Nephron progenitor cell (in vitro differentiated cells): ENCODE measurements at places on chromosomes 7 and 10.

DNA sequence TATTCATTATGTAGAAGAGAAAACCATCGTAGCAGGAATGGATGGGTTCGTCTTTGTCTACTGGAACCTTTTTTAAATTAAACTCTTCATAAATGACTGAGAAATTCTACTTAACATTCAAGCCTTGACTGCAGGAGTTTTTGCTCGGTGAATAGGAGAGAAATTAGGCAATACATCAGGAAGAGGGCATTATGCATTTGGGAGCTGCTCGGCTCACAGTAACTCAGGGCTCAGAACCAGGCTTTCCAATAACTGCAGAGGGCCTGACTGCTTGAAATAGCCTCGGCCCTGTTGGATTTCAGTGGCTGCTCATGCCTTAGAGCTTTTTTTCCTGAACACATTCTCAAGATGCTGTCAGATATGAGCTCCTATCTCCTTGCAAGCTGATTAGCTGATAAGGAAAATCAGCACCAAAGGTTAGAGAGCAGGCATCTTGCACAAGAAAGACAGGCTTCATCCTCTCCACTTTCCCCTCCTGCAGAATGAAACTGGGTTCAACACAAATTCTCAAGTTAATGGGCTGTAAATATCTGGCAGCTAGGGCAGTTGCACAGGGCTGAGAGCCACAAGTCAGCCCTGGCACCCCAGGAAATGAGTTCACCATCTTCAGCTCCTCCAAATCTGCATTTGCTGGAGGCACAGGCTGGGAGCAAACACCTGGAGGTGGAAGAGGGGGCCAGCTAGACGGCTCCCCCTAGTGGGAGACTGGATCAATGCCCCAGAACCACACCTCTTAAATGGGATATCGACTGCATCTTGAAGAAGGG lies 24.3 kb downstream of the TECTB start:
- no peak overlapping the region for H3K27ac ChIP-seq
- no peaks in the 10 kb centered on the region for H3K36me3 ChIP-seq
- no peak overlapping the region for H3K4me3 ChIP-seq
- peaks cover 10% of the 10 kb centered on the region for H3K27me3 ChIP-seq

- peaks cover 9% of the 10 kb centered on the region for H3K36me3 ChIP-seq
- no peak overlapping the region for H3K4me3 ChIP-seq
- no peak for DNase-seq
- no peak overlapping the region for H3K27ac ChIP-seq
- H3K27me3 ChIP-seq = no peaks in the 10 kb centered on the region
- peaks cover 7% of the 10 kb centered on the region for H3K4me1 ChIP-seq
Measured at GRCh38 chr7:132877573-132877972, 204.3 kb downstream of the CHCHD3 start.

GRCh38 chr10:125878957-125879835 lies 1.9 kb downstream of the DHX32 start:
- peaks cover 19% of the 10 kb centered on the region for H3K4me1 ChIP-seq
- no peak for DNase-seq
- H3K4me3 ChIP-seq = no peak overlapping the region
- no peak overlapping the region for H3K27ac ChIP-seq

DNA sequence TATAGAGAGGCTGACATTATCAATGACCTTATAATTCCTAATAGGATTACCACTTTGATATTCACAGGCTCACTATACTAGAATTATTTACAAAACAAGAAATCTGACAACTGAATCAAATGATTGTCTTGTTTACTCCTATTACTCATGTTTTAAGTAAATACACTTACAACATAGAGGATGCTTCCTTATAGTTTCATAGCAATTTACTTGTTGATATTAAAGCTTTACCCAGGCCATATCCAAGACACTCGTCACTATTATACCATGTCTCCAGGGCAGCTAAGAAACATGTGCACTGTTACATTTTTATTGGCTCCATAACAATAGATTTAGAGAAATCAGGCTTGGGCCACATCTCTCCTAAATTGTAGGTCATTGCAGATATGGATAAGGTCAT lies 276.9 kb downstream of the HGF start:
- H3K4me1 ChIP-seq = peaks cover 10% of the 10 kb centered on the region
- no peak overlapping the region for H3K27ac ChIP-seq
- no peaks in the 10 kb centered on the region for H3K36me3 ChIP-seq
- H3K4me3 ChIP-seq = no peak overlapping the region
- no peaks in the 10 kb centered on the region for H3K27me3 ChIP-seq
- DNase-seq = no peak

DNA sequence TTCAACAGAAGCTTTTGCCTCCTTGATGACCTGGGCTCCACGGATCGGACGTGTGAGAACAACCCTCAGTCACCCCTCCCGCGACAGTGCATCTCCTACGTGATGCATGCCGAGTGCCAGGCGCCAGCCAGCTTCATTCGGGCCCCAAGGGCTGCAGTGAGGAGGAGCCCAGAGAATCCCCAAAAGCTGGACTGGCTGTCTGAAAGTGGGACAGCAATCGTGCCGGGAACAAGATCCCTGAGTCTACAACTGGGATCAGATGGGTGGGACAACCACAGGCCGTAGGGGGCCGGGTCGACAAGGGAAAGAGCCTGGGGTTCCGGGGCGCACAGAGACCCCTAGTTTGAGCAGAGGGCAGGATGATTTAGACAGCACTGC lies 27.2 kb downstream of the EBF3 start:
- no peak for DNase-seq
- no peak overlapping the region for H3K27ac ChIP-seq
- H3K36me3 ChIP-seq = peaks cover 12% of the 10 kb centered on the region
- H3K4me3 ChIP-seq = no peak overlapping the region
- peaks cover 38% of the 10 kb centered on the region for H3K4me1 ChIP-seq
- H3K27me3 ChIP-seq = peaks cover 8% of the 10 kb centered on the region

DNA sequence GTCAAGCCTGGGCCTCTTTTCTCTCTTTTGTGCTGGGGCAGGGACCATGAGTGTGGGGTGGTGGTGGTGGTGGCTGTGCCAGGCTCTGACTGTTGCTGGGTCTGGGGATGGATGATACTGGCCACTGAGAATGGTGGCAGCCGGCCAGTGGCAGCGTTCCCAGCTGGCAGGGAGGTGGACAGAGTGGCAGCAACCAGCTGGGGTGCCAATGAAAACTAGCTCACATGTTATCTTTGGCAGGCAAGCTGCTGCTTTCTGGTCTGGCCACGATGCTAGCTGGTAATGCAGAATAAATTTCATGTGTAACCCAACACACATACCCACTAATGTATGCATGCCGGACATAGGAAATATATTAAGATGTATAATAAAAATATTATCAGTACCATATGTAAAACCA lies 95.0 kb upstream of the SLC26A5 start:
- H3K4me3 ChIP-seq = no peak overlapping the region
- no peak for DNase-seq
- no peak overlapping the region for H3K27ac ChIP-seq
- H3K27me3 ChIP-seq = peaks cover 9% of the 10 kb centered on the region
- H3K36me3 ChIP-seq = no peaks in the 10 kb centered on the region
- H3K4me1 ChIP-seq = no peaks in the 10 kb centered on the region

DNA sequence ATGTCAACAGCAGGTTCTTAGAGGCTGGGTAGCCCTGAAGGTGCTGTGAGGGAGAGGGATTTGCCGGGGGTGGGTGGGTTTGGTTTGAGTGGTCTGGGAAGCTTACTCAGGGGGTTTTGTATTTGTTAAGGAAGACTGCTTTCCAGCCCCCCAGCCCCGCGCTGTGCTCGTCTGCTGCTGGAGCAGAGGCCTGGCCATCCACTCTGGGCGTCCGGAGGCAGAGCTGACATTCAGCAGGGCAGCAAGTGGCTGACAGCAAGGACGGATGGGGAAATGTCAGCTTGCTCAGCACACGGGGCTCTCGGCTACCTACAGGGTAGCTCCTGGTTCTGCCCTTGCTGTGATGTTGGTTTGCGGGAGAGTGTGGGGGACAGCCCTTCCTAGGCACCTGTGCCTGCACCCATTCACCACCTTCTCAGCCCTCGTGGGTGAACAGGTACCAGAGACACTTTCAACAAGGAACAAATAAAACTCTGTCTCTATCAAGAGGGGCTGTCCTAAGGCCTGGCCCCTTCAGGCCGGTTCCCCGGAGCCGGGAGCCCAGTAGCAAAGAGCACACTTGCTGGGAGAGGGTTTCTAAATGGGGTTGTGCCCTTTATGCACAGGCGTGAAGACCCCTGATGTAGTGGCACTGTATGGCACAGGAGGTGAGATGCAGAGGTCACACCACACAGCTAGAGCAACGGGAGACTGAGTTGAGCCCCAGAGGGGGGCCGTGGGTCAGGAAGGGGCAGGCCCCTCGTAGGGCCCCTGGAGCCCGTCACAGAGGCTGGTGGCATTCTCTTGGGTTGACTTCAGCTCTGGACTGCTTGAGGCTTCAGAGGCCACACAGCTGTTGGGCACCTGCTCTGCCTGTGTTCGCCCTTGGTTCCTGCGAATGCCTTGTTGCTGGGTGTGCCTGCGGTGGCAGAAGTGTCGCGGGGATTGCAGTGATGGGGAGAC lies 72.2 kb upstream of the SHH start:
- H3K4me3 ChIP-seq = no peak overlapping the region
- H3K4me1 ChIP-seq = peaks cover 16% of the 10 kb centered on the region
- no peak for DNase-seq
- no peaks in the 10 kb centered on the region for H3K36me3 ChIP-seq
- peak overlapping the region; percentile 69 for H3K27ac ChIP-seq
- peaks cover 23% of the 10 kb centered on the region for H3K27me3 ChIP-seq

DNA sequence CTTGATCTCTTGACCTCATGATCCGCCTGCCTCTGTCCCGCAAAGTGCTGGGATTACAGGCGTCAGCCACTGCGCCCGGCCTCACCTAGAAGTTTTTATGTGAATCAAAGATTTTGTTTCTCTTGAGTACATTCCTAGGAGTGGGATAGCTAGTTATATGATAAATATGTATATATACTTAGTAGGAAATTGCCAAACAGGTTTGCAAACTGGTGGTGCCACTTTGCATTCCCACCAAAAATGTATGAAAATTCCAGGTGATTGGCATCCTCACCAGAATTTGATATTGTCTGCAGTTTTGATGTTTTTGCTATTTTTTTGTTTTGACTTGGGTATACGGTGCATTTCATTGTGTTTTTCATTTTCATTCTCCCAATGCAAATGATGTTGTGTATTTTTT lies 86.8 kb downstream of the NOD1 start:
- peaks cover 16% of the 10 kb centered on the region for H3K36me3 ChIP-seq
- no peaks in the 10 kb centered on the region for H3K4me1 ChIP-seq

GRCh38 chr7:37089972-37090371 lies 358.7 kb downstream of the ELMO1 start:
- H3K4me3 ChIP-seq = no peak overlapping the region
- DNase-seq = no peak
- peaks cover 11% of the 10 kb centered on the region for H3K36me3 ChIP-seq
- peaks cover 3% of the 10 kb centered on the region for H3K27me3 ChIP-seq
- H3K27ac ChIP-seq = no peak overlapping the region
- peaks cover 12% of the 10 kb centered on the region for H3K4me1 ChIP-seq

DNA sequence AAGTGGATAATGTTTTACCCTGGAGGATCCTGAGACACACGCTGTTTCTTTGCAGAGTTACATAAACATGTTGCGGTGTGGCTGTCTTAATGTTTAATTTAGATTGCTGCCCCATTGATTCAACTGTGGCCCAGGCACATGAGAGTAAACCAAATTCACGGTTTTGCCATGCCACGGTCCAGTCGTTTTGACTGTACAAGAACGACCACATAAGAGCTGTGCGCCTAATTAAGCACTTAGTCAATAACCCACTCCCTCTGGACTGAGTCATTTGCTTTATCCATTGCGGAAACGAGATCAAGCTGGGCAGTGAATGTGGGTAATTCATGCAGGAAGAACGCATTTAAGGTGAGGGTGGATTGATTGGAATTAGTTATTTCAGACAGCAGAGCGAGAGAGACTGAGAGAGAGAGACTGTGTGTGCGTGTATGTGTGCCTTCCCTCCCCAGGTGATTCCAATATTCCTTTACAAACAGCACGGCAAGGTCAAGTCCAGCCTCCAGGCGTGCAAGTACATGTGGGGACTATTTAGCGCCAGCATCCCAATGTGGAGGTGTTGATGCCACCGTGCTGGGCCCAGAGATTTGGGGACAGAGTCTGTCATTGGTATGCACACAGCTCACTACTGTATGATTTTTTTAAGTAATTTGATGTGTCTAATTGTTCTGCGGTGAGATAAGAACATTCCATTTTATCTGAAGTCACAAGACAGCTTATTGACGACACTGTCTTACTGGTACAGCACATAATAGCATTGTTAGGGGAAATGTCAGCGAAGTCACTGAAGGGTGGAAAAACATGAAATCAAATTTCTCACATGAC lies 8.4 kb upstream of the TEX36 start:
- H3K4me1 ChIP-seq = peaks cover 26% of the 10 kb centered on the region
- no peaks in the 10 kb centered on the region for H3K36me3 ChIP-seq
- peak overlapping the region; percentile 16 for H3K27ac ChIP-seq
- no peak for DNase-seq
- H3K27me3 ChIP-seq = peaks cover 4% of the 10 kb centered on the region
- H3K4me3 ChIP-seq = no peak overlapping the region

GRCh38 chr10:93954726-93955363 lies 38.9 kb upstream of the PLCE1 start:
- peaks cover 6% of the 10 kb centered on the region for H3K27me3 ChIP-seq
- no peak overlapping the region for H3K27ac ChIP-seq
- no peaks in the 10 kb centered on the region for H3K4me1 ChIP-seq
- H3K36me3 ChIP-seq = no peaks in the 10 kb centered on the region
- H3K4me3 ChIP-seq = no peak overlapping the region

- peaks cover 14% of the 10 kb centered on the region for H3K4me1 ChIP-seq
- peaks cover 12% of the 10 kb centered on the region for H3K27me3 ChIP-seq
- no peak for DNase-seq
- H3K36me3 ChIP-seq = no peaks in the 10 kb centered on the region
- no peak overlapping the region for H3K4me3 ChIP-seq
Measured at GRCh38 chr7:95317966-95318365, 6.4 kb downstream of the PON1 start.

GRCh38 chr7:144133307-144133706 lies 10.3 kb downstream of the OR2A14 start:
- no peaks in the 10 kb centered on the region for H3K4me1 ChIP-seq
- no peak overlapping the region for H3K4me3 ChIP-seq
- H3K27me3 ChIP-seq = peaks cover 8% of the 10 kb centered on the region
- DNase-seq = no peak

DNA sequence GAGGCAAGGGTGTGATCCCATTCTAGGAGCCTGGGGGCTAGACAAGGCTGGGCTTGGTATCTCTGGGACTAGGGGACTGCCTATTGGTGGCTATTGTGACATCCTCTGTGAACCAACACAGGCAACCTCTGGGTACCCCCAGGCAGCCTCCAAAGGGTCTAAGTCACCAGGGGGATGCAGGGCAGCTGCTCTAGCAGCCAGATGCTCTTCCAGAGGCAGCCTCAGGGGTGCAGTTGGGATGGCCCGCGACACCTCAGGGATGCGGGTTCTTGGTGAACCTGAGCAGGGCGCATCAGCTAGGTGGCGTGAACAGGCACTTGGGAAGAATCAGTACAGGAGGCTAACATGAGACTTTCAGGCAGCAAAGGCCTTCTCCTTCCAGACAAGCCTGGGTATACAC lies 1.6 kb upstream of the TMEM120A start:
- no peak overlapping the region for H3K27ac ChIP-seq
- no peak for DNase-seq
- H3K36me3 ChIP-seq = peaks cover 41% of the 10 kb centered on the region
- no peak overlapping the region for H3K4me3 ChIP-seq
- peaks cover 14% of the 10 kb centered on the region for H3K4me1 ChIP-seq

- peaks cover 20% of the 10 kb centered on the region for H3K4me1 ChIP-seq
- H3K27me3 ChIP-seq = no peaks in the 10 kb centered on the region
- peaks cover 35% of the 10 kb centered on the region for H3K36me3 ChIP-seq
- H3K4me3 ChIP-seq = no peak overlapping the region
- no peak overlapping the region for H3K27ac ChIP-seq
Measured at GRCh38 chr7:32591938-32592337, 96.6 kb downstream of the AVL9 start.

GRCh38 chr7:151410405-151411390 lies 860 bp upstream of the WDR86 start:
- peaks cover 25% of the 10 kb centered on the region for H3K36me3 ChIP-seq
- H3K4me1 ChIP-seq = peaks cover 46% of the 10 kb centered on the region
- H3K27me3 ChIP-seq = peaks cover 36% of the 10 kb centered on the region
- H3K4me3 ChIP-seq = peak overlapping the region; percentile 84
- peak; percentile 69 for DNase-seq
